Daoy (cell line): ENCODE measurements at places on chromosomes 5 and 9.
A peak's percentile ranks its signal among the peaks of the same experiment; 100 is the strongest.

- DNase-seq, result no peak
These were observed 45.2 kb upstream of the HMCN2 start for GRCh38 chr9:130220352-130220751.

GRCh38 chr9:28232686-28233085 is 659.4 kb upstream of the C9orf72 start:
- DNase-seq, result no peak

DNA sequence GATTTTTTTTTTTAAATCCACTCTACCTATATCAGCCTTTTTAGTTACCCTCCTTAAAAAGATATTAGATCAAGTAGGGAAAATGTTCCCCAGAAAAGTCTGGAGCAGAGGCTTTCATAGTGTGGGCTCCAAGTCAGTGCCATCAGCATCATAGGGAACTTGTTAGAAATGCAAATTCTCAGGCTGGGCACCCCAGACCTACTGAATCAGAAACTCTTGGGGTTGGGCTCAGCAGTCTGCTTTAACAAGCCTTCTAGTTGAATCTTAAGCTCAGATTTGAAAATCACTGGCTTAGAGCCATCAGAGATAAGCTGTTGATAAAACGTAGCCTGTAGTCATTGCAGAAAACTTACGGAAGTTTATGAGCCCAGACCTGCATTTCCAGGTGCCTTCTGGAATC is 140.1 kb downstream of the TMEM38B start:
- no peak for DNase-seq

DNA sequence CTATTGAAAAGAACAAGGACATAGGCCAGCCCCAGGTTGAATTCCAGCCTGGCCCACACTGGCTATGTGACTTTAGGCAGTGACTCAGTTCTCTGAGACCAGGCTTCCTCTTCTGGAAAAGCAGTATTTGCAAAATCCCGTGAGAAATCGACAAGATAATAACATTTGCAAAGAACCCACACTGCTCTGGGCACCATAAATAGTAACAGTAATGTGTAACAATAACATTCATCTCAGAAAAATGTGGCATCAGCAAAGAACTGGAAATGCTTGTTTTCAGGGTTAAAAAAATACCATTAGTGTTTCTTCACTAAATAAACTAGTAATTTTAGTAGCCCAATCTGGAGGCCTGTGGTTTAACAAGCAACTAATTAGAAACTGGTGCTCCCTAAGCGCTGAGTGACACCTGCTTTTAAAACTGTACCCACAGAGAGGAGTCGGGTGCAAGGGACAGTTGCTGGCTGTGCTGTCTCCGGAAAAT is 148.4 kb downstream of the TTLL11 start:
- DNase-seq, result peak; percentile 58

DNA sequence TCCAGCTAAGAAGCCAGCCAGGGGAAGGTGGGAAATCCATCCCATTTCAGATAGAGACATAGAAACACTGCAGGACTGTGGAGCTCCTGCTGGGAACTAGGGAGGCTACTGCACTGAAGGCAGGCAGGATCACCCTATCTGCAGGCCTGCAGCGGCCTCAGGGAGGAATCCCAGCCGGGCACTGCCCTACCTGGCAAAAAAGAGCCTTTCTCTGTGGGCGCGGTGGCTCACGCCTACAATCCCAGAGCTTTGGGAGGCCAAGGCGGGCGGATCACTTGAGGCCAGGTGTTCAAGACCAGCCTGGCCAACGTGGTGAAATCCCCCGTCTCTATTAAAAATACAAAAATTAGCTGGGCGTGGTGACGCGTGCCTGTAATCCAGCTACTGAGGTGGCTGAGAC is 71.4 kb upstream of the PHYKPL start:
- no peak for DNase-seq

GRCh38 chr9:136327304-136327974 is at the start of gene GPSM1:
GPSM1 (plus strand) TSS chr9:136327539; CDS start chr9:136327696, 157 bp downstream.
- peak; percentile 69 for DNase-seq

GRCh38 chr5:166602271-166602670 is 1689.2 kb upstream of the WWC1 start:
- DNase-seq, result peak; percentile 2

DNA sequence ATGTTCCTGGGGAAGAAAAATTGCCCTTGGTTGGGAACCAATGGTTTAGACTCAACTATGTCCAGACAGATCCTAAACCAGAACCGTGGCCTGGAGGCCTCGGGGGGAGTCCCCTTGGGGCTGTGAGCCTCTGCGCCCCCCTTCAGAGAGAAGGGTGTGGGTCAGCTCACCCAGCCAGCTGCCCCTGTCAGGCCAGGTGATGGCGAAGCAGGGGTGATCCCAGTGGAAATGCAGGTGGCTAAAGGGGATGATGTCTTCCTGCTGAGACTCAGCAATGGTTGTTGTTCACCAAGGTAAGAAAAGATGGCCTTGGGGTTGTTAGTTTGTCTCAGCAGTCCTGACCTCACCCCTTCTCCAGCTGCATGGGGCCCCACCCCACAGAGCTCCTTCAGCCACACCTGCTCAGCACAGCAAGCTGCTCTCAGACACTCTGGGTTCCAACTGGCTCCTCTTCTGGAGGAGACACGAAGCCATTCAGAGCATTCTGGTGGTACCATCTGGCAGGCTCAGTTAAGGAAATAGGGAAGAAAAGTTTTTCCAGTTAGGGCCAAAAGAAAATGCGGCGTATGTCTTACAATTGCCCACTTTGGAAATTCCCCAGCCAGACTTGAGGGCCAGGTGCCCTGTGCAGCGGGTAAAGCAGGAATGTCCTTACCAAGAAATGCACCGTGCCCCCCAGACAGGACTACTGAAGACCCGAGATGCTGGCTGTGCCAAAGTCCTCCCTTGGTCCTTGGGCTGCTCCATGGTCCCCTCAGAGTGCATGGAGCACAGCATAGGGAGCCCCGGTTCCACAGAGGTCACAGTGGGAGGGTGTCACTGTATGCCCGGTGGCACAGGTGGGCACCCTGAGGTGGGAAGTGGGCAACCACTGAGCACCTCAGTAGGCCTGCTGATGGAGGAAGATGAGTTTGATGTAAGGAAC is 90.2 kb downstream of the NSUN2 start:
- DNase-seq, result no peak

DNA sequence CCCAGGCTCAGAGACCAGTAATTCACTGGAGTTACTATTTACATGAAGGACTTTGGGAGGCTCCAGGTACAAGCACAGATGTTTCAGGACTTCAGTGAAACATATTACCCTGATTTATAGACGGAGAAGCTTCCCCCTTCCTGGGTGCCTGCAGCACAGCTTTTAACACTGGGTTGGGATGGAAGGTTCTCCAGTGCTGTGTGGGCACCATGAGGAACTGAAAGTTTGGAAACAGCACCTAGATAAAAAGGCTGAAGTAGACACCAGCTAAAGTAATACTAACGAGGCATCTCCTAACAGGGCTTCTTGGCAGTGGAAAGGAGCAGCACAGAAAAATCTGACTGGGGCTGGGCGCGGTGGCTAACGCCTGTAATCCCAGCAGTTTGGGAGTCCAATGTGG is 70.7 kb downstream of the GCNT1 start:
- no peak for DNase-seq

- peak; percentile 90 for DNase-seq
These were observed 77.1 kb upstream of the GOLM1 start for GRCh38 chr9:86176468-86176867.

DNA sequence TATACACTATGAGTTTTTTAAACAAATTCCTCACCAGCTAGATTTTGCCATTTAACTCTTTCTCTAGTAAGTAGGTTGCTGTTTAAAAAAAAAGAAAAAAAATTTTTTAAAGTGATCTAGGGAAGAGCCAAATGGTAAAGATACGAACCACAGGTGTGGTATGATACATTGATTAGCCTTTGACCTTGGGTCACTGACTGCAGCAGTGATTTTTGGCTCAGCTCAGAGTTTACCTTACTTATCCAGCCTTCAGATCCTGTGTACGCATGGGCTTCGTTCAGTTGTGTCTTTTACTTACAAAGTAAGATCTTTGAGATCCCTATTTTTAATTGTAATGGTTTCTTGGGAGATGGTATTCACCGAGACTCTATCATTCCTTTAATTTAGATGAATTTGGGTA is 12.4 kb upstream of the GNG10 start:
- no peak for DNase-seq

DNA sequence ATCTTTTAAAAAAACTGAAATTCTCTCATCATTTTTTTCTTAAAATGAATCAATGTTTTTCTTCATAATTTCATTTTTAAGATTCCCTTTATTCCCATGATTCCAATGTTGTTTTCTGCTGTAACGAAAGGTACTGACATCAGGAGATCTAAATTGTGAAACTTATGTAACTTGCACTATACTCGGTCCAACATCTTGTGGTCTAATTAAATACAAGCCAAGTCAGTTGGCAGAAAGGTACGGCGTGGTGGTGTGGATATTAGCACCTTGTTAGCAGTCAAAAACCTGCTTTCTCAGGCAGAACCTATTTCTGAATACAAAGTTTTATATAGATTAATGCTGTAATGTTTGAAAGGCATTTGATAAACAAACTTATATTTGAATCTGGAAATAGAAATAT is 20.1 kb downstream of the RORB start:
- no peak for DNase-seq

DNA sequence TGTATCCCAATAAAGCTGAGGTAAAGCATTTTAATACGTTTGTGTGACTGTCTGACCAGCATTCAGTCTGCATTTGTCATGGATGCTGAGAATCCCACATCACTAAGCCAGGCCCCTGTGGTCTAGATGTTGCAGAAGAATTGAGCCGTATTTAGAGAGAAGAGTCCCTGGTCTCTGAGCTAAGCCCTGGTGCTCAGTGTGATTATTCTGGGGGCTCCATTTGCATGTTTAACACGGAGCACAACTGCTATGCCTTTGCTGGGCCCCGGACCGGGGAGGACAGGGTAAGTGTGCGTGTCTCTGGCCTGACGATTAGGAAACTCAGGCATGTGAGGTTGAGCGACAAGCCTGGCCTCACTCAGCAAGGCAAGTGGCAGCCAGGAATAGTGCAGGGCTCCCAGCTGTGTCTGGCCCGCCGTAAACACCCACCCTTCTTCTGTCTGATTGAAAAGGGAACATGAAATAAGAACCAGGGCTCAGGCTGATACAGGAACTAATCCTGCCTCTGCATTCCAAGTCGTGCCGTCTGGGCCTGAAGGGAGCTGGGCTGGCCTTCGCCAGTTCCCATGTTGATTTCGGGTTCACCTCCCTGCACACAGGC is 22.3 kb downstream of the FAM78A start:
- DNase-seq, result no peak

GRCh38 chr5:39093352-39093751 is 19.2 kb upstream of the RICTOR start:
- peak; percentile 15 for DNase-seq

- DNase-seq, result peak; percentile 44
These were observed 2.0 kb downstream of the HAVCR2 start for GRCh38 chr5:157106630-157107461.

GRCh38 chr9:8251566-8251965 is 452.0 kb upstream of the DMAC1 start:
- no peak for DNase-seq

GRCh38 chr5:151280443-151280842 is 23.1 kb downstream of the SLC36A3 start:
- no peak for DNase-seq

- DNase-seq, result no peak
These were observed 190.4 kb upstream of the VCAN start for GRCh38 chr5:83281176-83281575.

DNA sequence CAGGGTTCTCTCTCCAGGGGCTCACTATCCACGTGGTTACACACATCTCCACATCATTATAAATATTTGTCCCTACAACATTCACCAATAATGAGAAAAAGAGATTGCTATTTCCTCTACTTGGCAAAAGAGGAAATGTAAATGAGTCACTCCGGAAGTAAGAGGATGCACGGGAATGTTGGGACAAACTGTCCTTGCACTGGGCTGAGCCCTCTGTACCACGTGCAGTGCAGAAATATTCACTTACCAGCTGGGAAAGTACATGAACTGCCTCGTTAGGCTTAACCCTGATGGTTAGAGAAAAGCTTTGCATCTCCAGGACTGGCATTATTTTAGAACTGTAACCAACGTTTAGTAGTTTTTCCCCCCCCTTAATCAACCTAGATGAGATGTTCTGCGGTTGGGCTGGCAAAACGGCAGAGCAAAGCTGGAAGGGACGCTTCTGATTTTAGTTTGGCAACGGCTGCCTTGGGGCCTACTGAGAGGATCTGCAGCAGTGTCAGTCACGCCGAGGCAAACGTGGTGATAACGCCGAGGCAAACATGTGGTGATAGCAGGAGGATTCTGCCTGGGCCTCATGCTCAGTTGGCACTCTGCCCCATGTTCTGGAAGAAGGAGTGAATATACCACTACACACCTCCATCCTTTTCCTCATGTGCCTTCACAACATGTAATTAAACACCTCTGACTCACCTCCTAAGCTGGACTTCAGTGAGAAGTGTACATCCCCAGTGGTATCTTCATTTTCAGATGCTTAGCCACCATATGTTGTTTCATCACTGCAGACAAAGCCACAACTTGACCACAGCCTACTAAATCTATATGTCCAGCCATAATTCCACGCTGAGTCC is 661.4 kb upstream of the KLF4 start:
- peak; percentile 77 for DNase-seq

DNA sequence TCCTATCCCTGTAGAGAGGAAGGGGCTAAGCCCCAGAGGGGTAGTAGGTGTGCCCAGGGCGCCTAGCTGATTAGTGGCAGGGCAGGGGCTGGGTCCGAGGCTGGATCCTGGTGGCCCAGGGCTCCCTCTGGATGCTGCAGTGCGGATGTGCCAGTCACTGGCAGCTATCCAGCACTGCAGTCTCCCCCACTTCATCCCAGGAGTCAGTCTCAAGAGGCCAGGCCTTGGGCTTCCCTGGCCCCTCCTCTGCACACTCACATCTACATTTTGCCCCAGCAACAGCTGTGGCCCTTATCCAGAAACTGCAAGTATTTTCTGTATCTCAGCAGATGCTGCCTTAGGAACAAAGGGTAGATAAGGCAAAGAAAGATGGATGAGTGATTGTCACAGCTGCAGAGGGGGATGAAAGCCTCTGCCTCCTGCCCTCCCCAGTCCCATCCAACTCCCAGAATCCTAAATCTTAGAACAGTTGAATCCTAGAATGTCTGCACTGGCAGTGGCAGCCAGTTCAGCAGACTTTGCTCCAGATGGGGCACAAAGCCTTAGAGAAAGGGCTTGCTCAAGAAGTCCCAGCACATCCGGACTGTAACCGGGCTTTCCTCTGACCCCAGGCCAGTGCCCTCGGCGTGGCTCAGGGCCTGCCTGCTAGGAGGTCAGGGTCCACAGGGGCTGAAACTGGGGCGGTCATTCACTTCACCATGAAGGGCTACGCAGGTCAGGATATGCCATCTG is 1.6 kb downstream of the ANXA6 start:
- DNase-seq, result peak; percentile 80

- DNase-seq, result no peak
These were observed 195.8 kb downstream of the EFNA5 start for GRCh38 chr5:107474716-107475489.

- DNase-seq, result no peak
These were observed 3.6 kb downstream of the NIPSNAP3B start for GRCh38 chr9:104767507-104767906.
